ENCODE measurements at places on chromosomes 1 and 21.

DNA sequence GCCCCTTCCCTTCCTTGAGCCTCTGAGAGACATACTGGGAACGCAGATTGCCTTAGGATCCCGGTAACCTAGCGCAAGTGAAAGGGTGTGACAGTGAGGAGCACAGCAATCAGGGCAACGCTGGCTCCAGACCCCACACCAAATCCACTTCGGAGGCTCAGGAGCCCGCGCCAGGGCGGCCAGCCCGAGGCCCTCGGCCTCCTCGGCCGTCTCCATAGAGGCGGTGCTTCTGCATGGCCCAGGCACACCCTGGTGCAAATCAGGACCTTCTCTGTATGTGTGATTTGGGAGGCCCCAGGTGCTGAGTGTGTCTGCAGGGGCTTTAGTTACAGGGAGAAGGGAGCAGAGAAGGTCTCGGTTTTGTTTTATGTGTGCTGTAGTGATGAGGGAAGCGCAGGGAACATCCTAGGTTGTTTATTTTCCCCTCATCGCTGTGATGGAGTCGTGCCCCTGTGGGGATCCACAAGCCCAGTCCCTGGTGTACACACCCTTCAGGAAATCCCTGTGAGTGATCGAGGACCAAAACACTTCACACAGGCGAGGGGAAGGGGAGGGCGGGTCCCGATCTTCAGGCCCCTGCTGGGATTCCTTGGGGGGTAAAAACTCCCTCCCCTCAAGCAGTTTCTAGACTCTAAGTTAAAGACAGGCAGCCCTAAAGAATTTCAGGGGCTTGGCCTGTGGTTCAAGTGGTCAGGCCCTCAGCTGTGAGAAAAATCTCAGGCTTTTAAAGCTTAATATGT, 9.4 kb downstream of the KIAA1614 start:
- DNase-seq: no peak

DNA sequence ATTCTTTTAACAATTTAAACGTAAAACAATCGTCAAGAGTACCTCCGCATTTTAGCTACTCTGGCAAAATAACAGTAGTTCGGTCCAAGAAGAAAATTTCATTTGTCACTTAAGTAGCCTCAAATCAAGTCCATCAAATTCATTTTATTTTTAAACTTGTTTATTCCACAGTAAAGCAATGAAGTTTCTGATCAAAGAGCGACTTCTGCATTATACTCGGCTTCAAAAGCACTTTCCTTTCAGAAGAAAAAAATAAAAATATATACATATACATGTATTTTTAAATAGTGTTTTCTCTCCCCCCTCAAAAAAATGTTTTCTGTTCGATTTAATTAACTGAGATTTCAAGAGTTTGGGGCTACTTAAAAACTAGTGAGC, 115.0 kb downstream of the RERE start:
- no peak for DNase-seq

DNA sequence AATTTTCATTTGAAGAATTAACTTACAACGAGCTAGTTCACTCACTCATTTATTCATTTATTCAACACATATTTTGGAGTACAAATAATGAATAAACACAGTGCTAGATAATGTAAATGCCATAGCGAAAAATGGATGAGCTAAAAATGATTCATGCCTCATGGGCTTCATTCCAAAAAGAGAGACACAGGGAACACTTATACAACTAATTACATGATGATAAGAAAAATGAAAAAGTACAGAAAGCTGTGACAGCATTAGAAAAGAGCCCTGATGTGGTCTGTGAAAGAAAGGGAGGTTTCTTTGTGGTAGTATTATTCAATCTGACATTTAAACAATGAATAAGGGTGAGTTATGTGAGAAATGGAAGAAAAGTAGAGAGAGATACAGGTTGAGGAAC, 726.4 kb downstream of the AMY1C start:
- DNase-seq: no peak

- DNase-seq: no peak
Measured at GRCh38 chr1:66383611-66384010, 150.3 kb upstream of the SGIP1 start.

DNA sequence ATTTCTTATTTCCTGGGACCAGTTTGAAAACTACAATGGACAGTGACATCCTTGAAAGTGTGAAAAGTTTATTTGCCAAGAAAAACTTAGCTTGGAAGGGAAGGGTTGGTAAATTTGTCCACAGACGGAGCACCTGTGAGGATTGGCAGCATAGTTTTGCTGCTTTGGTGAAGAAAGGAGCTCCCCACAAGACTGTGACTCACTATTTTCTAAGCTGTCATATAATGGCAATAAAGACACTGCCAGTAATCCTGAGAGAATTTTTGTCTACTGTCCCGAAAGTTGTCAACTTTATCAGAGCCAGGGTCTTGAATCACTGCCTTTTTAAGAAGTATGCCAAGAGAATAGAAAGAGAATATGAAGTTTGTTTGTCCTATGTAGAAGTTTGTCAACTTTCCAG, 230.8 kb downstream of the NEGR1 start:
- no peak for DNase-seq

GRCh38 chr1:46242918-46243317, 4.6 kb upstream of the RAD54L start:
- DNase-seq: no peak

DNA sequence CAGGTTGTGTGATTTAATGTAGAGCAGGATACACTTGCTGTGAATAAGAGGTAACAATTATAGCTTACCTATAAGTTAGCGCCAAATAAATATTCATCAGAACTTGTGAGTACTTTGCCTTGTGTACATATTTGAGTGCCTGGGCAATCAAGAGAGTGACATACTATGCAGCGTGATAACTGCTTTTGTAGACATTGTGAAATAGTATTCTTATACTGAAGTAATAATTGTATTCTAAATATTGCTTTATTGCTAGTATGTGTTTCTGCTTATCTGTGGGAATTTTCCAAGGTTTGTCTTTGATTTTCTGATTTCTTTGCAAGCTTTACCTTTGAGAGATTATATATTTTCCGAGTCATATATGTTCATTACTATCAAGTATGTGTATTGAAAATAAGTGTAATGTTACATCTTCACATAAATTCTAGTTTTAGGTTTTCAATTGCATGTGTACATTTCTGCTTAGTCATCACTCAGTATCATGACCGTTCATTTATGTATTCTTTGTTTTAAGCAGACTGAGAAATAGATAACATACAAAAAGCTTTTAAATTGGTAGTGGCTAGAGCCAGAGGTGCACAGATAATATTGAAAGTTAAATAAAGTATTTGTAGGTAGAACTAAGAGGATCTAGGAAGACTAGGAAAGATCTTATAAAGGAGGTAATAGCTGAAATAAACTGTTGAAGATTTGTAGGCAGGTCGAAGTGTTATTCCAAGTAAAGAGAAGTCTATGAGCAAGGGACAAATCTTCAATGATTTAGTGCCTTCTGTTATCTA, 19.5 kb downstream of the USP25 start:
- no peak for DNase-seq

GRCh38 chr1:8127171-8127641, 101.1 kb upstream of the ERRFI1 start:
- DNase-seq: no peak

DNA sequence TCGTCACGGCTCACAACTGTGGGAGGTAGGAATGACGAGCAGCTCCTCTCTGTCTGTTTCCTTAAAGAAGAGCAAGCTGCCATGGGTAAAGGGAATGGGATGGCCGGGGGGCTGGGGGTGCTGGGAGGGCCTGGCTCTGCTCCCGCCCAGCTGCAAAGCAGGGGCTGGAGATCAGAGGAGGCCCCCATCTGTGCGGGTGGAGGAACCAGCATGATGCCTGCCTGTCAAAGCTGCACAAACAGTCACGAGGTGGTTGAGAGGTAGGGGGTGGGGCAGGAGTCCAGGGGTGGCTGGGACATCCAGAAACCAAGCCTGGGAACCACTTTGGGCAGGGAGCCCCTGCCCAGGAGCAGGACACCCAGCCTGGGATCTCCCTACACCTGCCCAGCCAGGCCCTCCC, 12.6 kb downstream of the SLC41A1 start:
- DNase-seq: no peak

DNA sequence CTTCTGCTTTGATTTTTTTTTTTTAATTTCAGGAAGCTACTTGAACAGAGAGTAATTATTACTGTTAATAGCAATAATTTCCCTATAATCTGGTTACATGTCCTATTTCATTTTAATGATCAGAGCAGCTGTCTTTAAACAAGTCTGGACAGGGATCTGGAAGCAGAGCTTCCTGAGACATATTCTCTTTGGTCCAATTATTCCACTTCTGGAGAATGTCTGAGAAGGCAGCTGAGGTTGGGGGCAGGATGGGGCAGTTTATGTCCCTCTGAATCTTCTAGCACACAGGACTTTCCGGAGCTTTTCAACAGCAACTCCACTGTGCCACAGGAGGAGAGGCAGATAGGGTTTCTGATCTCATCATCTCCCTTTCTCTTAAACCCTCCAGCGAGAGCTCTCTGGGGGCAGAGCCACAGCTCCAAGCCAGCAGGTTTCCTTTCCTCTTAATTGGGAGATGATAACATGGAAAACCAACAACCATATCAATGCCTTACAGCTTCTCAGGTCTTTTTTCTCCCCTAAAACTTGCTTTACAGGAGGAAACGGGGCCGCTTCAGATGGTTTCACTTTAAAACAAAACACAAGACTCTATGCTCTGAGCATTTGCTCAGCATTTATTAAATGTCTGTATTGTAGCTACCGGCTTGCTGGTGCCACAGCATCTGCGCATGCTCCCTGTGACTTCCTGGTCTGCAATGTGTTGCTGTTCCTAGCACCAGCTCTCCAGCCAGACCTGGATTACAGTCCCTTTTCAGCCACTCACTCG, 425.7 kb upstream of the USP24 start:
- DNase-seq: peak; percentile 30

DNA sequence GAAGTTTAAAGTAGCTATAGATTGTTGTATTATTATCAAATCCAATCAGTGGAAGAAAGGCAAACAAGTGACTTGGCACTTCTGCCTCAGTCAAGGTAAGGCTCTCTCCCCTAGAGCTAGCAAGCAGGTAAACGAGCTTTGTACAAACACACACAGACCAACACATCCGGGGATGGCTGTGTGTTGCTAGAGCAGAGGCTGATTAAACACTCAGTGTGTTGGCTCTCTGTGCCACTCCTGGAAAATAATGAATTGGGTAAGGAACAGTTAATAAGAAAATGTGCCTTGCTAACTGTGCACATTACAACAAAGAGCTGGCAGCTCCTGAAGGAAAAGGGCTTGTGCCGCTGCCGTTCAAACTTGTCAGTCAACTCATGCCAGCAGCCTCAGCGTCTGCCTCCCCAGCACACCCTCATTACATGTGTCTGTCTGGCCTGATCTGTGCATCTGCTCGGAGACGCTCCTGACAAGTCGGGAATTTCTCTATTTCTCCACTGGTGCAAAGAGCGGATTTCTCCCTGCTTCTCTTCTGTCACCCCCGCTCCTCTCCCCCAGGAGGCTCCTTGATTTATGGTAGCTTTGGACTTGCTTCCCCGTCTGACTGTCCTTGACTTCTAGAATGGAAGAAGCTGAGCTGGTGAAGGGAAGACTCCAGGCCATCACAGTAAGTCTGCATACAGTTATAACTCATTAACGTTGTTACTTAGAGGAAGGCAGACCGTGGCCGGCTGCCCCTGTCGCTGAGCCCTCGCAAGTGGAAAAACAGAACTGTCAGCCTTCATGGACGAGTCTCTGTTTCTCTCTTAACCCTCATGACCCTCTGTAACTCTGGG, at the start of gene PALMD:
PALMD (plus strand) TSS at position 415 of the 833 bp plus-strand sequence; CDS start at position 620, 205 bp downstream.
- no peak for DNase-seq

DNA sequence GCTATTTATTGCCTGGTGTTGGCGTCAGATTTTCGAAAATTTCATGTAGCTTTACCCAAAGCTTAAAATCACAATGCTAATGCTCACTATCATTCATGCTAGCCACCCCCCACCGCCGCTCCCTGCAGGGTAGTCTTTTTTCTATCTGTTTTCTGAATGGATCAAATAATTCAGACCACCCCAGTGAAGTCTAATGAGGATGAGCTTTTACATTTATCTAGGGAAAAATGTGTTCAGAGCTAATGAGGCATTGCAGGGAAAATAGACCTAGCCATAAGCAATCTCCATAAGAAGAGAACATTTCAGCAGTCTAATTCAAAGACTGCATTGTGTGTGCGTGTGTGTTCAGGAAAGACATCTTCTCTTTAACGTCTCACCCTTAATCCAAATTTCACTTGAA, 533.0 kb upstream of the PRMT6 start:
- no peak for DNase-seq

- DNase-seq: no peak
Measured at GRCh38 chr1:44275296-44275962, 62.2 kb downstream of the DMAP1 start.

DNA sequence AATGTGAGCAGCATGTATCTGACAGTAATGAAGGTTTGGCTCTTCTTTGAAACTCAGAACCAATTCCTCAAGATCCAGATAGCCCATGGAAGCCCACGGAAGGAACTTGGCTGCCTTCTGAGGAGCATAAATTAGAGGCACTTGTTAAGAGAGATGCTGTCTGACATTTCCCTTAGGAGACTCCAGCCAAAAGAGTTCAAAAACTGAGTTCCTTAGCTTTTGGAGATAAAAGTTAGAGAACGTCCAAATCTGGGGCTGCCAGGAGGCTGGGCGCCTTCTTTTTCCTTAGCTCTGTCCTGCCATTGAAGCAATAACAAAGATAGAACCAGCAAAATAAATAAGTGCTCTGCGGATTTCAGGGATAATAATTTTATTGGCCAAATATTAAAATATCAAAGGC, 439.6 kb upstream of the USP24 start:
- DNase-seq: no peak

GRCh38 chr1:99005537-99005942, 879 bp upstream of the PLPPR5 start:
- no peak for DNase-seq

- no peak for DNase-seq
Measured at GRCh38 chr1:23651069-23651808, 40.4 kb upstream of the RPL11 start.

- peak; percentile 83 for DNase-seq
Measured at GRCh38 chr21:46661211-46661625, 25.7 kb downstream of the PRMT2 start.

GRCh38 chr1:20143734-20144565, 4.8 kb downstream of the PLA2G2F start:
- no peak for DNase-seq

DNA sequence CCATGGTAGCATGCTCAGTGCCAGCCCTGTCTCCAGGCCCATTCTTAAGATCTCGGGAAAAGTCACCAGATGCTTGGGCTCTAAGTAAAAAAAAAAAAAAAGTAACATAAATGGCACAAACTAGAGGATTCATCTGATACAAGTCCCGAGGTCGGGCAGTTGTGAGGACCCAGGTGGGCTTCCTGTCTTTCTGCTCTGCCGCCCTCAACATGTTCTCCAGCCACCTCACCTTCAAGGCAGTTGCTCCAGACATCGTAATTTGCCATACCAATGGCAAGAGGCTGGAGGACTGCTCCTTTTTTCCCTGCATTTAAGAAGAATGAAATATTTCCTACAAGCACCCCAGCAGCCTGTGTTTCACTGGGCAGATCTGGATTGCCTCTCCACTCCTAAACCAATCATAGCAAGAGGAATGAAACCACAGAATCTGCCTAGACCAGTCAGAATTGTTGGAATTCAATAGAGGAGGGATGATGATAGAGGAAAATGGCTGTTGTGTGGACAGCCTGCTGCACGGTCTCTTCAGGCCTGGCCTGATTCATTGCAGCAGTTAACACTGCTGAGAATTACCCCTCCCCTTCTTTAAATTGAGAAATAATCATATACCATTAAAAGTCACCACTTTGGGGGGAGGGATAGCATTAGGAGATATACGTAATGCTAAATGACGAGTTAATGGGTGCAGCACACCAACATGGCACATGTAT, 5.4 kb downstream of the HMGN2 start:
- DNase-seq: no peak

GRCh38 chr1:101033017-101033416, 7.4 kb upstream of the DPH5 start:
- DNase-seq: no peak

GRCh38 chr1:202462342-202463076, 114.0 kb downstream of the PPP1R12B start:
- DNase-seq: no peak

Measured in germinal center (tissue), 1 donor.